ENCODE measurements at places on chromosomes 3 and 15.

- no peak for DNase-seq
These were observed 46.4 kb downstream of the TMEM44 start for GRCh38 chr3:194586836-194587235.

- DNase-seq: no peak
These were observed 279.9 kb downstream of the EBLN2 start for GRCh38 chr3:73341272-73341935.

- DNase-seq: no peak
These were observed 1.3 kb upstream of the GATA2 start for GRCh38 chr3:128494367-128494650.

GRCh38 chr3:99128725-99129505 is 227.4 kb upstream of the DCBLD2 start:
- no peak for DNase-seq

DNA sequence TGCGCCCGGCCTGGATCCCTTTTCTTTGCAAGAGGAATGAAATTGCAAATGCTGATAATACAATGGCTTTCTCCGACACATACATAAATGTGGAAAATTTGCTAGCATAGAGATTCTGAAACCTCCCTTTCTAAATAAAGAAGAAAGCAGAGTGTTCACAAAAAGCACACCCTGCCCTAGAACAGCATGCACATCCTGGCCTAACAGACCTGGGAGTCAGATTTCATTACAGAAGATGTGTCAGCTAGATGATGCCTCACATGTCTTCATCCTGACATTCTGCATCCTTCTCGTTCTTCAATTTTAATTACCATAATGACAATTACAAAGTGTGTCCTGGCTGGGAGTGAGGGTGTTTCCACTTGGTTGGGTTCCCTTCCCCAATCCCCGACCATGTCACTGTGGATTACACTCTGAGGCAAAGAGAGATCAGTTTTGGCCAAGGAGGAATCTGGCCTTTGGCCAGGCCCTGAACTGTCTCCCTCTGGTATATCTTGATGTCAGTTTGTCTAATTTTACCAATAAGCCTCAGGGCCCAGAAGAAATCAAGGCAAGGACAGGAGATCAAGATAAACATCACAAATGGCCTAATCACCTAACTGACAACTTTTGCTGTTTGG is 104.9 kb upstream of the SPATA12 start:
- no peak for DNase-seq

DNA sequence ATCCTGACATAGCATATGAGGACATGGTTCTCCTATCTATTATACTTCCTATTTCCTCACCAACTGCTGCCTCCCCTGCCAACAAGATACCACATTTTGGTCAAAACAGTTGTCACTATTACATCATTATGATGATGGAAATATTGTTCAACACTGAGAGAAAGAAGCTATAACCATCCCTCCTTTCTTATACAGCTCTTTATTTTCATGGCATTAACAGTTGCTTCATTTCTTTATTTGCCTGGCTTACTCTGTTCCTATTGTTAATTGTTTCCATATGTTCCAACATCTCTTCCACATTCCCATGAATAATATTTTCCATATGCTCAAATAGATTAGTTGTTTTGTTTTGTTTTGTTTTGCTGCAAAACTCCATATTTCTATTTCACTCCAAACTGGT is 40.8 kb upstream of the FILIP1L start:
- DNase-seq: no peak

DNA sequence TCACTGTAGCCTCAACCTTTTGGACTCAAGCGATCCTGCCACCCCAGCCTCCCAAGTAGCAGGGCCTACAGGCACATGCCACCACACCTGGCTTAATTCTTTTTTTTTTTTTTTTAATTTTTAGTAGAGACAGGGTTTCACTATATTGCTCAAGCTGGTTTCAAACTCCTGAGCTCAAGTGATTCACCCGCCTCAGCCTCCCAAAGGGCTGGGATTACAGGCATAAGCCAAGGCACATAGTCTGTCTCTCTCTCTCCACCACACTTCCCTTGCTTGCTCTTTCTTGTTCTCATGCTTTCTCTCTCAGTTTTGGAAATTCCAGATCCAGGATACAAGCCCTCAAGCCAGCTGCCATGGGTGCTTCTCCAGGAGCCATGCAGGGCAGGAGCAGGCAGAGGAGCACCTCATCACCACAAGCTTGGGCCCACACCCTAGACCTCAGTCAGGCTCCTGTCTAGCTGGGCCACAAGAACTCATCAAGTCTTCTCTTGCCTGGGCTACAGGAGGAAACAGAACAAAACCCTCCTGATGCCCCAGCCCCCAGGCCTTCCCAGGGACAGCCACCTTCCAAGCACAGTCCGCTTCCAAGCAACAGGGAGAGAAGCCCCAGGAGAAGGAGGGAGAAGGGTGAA is 145.3 kb upstream of the LPP start:
- no peak for DNase-seq

GRCh38 chr3:132545471-132545870 is 51.6 kb upstream of the ACKR4 start:
- no peak for DNase-seq

- no peak for DNase-seq
These were observed 187.7 kb downstream of the ROBO2 start for GRCh38 chr3:77227567-77227966.

- no peak for DNase-seq
These were observed 631.8 kb upstream of the GRM7 start for GRCh38 chr3:6228958-6229683.

DNA sequence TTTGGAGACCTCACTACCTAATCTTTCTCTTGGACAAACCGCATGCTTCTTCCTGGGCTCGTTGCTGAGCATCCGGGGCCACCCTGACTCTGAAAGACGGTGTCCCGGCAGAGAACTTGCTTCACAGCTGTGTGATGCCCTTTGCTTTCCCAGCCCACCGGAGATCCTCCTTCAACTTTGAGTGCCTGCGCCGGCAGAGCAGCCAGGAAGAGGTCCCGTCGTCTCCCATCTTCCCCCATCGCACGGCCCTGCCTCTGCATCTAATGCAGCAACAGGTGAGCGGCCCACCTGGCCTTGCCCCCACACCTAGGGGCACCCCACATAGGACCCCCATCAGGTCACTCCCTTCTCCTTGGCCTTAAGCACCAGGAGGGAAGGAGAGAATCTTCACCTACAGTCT is 37.7 kb downstream of the CHDH start:
- no peak for DNase-seq

GRCh38 chr3:182438398-182438797 is 354.9 kb upstream of the ATP11B start:
- no peak for DNase-seq

- DNase-seq: peak; percentile 62
These were observed at the start of gene LRRC2 for GRCh38 chr3:46566040-46566641. Gene LRRC2 (minus strand): TSS chr3:46566302. CDS start chr3:46551591, 14,711 bp downstream.

GRCh38 chr3:161100994-161101393 is 4.2 kb downstream of the B3GALNT1 start:
- DNase-seq: no peak

All from WTC11 (cell line).